ENCODE measurements at places on chromosomes 2 and 18. TPM values are rescaled to one million over a fixed set of nuclear protein-coding genes. Genes with fewer than 3 reads are reported as not detected.

- no peak for DNase-seq
Measured at GRCh38 chr2:173986805-173987204, 21.6 kb upstream of the SP3 start.

DNA sequence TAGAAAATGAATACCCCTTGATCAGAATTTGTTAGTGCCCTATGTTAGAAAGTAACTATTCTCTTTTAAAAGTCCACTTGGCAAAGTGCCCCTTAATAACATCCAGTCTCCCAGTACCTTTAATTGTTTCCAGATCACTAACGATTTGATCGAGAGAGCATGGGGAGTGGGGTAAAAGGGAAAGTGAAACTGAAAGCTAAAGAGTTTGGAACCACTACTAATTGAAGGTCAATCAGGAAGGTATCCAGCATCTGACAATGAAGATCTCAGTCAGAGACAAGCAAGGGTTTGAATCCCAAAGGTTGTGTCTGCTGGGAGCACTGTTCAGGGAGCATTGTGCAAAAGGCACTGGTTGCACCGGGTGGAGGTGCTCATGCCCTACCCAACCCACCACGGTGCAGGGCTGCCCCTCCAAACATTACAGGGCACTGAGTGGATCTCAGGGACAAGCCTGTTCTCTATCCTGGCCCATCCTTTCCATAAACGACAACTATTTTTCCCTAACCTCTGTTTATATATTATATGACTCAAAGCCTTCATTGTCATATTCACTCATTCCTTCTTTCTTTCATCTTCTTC is 14.6 kb upstream of the RIT2 start:
- no peak for DNase-seq

GRCh38 chr2:101962309-101962708 is 29.5 kb upstream of the IL1R2 start:
- no peak for DNase-seq

GRCh38 chr2:129092956-129093355 is 774.3 kb upstream of the HS6ST1 start:
- DNase-seq = no peak

DNA sequence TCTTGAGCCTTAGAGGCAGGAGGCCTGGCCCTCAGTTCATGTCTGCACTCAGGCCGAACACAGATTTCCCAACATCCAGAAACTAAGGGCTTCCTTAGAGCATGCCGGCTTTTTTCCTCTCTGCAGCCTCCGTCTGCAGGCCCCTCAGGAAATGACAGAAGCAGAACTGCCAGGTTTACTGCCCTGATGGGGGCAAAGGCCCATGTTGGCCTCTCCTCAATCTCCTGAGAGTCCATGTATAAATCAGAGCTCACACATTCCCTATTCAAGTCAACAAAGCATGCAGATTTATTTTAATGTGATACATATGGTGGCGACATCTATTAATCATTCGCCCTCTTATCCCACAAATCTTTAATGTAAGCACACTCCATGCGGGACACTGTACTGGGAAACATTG is 475.6 kb upstream of the HS6ST1 start:
- no peak for DNase-seq

DNA sequence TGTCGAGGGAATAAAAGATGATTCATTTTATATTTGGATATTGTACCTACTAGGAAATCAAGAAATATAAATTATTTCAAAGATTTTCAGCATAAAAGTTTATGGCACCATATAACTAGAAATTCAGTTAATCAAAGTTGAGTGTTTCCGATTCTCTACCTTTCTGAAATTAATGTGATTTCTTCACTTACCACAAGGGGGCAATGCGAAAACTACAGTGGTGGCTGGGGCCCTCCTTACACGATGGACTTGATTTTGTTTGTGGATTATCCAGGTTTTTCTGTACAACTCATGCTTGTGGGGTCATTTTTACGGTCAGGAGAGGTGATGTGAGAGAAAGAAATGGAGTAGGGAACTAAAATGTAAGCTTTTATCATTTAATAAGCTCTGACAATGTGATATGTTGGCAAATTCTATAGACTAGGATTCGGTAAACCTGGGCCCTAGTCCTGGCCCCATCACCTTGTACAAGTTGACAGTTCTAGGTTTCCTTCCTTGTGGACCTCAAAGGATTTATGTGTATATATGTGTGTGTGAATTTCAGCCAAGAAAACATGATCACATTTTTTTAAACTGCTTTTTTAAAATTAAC is 47.6 kb downstream of the G6PC2 start:
- no peak for DNase-seq

DNA sequence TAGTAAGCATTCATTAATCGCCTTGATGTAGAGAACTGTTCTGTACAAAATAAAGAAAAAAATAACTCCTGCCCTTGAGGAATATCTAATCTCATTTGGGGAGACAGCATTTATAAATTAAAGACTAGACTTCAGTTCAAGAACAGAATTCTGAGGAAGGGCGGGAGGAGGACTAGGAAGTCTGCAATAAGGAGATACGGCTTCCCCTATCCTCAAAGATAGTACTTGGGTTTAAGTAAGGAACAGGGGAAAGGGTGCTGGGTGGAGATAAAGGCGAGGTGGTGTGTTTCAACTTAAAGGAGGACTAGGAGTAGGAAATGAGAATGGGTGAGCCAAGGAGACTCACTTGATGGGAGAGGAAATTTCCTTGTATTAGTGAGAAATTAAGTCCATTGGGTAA is 121.9 kb upstream of the MSTN start:
- no peak for DNase-seq

DNA sequence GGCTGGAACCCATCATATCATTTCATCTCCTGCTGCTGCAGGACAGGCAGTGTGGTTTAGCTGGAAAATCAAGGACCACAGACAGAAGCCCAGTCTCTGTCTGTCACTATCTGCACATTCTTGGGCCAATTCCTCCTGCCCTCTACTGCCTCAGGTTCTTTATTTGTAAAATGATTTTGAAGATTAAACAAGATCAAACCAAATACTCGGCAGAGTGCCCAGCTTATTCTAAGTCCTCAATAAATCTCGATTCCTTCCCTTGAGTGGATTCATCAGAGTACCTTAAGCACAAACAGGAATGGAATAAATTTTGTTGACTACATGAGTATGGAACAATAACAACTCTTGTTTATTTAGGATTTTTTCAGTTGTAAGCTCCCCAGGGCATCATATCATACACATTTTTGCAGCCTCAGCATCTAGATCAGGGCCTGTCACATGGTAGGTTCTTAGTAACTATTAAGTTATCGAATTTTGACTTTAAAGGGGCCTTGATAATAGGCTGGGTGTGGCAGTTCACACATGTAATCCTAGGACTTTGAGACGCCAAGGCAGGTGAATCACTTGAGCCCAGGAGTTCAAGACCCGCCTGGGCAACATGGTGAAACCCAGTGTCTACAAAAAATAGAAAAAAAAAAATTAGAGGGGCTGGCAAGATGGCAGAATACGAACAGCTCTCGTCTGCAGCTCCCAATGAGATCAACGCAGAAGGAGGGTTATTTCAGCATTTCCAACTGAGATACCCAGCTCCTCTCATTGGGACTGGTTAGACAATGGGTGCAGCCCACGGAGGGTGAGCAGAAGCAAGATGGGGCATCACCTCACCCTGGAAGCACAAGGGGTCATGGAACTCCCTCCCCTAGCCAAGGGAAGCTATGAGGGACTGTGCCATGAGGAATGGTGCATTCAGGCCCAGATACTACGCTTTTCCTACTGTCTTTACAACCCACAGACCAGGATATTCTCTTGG is 11.1 kb downstream of the RHOB start:
- DNase-seq = no peak

DNA sequence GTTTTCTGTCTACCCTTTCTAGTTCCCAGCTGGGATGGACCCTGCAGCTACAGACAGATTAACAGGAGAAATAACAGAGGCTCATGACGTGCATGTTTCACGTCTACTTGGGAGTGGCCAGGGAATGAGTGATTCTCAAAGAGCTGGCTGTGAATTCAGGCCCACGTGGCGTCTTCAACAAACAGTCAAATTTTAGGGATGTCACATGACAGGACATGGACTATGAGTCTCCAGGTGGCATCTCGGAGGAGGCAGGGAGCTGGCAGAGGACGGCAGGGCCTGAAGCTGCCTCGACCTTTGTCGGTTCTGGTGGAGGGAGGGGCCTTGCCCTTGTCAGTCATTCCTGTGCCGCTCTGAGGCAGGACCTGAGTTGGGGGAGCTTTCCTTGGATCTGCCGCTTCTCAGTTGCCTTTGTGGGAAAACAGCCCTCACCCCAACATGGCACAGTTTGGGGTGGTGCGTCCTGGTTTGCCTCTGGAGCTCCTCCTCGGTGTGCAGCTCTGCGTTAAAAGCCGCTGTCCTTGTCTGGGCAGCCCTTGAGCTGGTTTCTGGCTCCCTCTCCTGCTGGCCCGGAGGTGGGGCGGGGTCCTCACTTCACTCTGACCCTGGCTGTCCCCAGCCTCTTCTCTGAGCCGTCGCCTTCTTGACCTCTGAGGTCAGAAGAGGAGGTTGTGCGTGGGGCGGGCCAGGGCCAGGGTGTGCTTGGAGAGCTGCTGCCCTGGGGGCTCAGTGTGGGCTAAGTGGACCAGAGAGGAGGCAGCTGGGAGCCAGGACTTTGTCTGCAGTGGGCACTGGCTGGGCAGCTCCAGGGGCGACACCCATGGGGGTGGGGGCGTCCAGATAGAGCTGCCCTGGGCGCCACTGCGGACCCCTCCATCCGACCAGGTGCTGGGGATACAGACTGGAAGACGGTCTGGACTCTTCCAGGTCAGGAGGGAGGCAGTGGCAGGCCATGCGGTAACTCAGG is 12.1 kb upstream of the GAL3ST2 start:
- no peak for DNase-seq

DNA sequence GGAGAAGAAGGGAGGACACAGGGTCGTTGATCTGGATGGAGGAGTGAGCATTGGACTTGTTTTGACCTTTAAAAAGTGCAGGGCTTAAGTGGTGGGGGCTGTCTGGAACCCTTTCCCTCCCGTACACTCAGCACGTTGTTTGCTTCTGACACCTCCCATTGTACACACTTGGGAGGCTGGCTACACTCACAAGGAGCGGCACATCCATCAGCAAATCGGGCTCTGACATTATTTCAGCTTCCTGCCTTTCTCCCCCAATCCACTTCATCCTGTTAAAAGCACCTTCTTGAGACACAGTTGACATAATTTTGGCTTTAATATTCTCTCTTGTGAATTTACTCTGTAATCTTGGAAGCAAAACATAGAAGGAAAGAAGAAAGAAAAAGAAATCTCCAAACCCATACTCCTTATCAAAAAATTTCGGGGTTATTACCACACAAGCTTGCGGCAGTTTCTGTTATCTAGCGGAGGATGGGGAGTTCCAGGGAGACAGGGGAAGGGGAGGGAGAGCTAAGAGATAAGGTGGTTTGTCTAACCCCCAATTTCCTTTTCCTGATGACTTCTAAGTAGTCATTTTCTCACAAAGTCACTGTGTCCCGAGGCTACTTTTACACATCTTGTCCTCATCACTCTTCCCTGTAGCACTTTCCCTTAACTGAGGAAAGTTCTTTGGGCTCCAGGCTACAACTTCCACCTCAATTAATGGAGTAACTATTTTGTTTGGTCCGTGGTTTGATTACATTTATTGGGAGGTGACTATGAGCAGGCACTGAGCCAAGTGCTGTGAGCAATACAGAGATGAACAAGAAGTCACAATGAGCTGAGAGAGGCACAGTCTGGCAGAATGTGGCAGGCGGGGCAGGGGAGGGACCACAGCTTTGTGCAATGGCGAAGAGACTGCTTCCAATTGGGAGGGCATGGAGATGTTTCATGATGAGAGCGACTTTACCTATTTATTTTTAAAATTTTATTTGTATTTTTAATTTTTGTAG is 240.1 kb upstream of the MEX3C start:
- no peak for DNase-seq

DNA sequence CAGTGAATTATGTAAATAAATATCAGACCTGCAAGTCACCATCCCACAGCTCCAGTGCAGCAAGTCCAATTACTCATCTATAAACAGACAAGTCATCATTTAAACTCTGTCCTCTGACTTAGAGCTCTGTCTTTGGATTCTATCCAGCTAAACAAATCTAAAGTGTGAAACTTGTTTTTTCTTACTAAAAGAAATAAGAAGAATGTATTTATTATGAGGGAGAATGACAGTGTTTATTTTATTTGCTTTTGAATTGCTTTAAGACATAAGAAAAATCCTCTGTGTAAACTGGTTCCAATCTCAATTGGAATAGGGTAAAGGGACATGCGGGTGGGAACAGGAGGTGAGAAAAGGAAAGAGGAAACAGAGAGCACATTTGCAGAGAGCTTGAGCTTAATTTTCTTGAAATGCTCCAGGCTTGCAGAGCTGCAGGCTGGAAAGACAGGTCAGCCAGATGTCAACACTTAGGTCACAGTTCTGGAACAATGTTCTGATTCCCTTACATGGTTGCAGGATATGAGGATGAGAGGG is 355.8 kb downstream of the MEIS1 start:
- DNase-seq = no peak

DNA sequence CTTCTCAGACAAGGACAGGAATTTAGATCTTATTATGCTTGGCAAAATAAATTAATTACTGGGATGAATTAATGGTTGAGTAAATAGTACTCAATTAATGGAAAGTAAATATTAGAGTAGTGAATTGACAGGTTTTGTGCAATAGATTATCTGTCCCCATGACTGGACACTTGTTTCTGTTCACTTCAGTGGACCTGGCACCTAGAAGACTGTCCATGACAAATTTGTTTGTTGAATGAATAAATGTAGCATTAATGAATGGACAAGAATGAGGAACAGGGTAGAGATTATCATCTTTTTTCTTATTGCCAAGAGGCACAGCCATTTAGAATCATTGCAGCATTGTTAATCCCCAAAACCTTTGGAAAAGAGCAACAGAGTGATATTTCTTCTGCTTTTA is 570.0 kb upstream of the CRIM1 start:
- DNase-seq = no peak

DNA sequence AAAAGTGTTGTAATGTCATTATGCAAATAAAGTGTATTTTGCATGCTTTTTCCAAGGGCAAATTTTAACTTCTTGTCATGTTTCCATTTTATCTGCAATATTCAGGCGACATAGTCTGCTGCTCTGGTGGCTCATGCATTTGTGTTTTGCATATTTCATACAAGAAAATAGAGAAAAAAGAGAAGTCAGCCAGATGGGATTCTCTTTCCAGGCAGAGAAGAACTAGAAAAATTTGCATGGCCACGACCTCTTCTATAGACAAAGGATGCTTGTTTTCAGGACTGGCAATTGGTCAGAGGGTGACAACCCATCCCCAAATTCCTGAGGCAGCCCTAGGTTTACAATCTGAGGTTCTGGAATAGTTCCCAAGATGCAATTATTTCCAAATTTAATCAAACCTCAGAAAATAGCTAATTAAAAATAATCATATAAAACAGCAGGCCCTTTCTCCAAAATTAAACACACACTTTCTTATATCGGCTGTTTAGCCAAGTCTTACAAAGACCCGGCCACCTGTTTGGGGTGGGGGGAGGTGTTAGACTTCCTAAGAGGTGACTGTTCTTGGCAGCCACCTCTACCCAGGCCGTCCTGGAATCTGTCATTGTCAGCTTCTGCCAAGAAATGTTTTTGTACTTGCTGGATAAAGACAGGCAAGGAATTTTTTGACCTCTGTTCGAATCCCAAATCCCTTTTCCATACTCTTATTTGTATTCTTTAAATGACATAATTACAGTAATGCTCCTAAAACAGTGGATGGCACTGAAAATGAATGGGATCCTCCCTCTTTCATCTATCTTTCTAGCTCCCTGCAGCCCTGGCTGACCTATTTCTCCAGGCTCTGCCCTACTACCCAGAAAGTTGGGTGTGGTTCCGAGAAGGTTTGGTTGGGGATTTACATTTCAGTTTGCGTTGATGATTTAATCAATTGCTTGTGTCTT is 20.8 kb upstream of the SOS1 start:
- DNase-seq = no peak

The ADRA2B gene
- polyA plus RNA-seq = not detected

The PROKR1 gene
- polyA plus RNA-seq = not detected

The CHST9 gene
- polyA plus RNA-seq = not detected

The MPP4 gene
- not detected for polyA plus RNA-seq

The SERPINB4 gene
- not detected for polyA plus RNA-seq

The SH3BP4 gene
- polyA plus RNA-seq = not detected

The COLEC11 gene
- polyA plus RNA-seq = not detected
